ENCODE measurements at places on chromosomes 7 and 10.

- no peaks in the 10 kb centered on the region for H3K27me3 ChIP-seq
- H3K4me3 ChIP-seq: no peak overlapping the region
- DNase-seq: no peak
- H3K27ac ChIP-seq: no peak overlapping the region
Measured at GRCh38 chr7:99128076-99128950, 15.6 kb downstream of the SMURF1 start.

DNA sequence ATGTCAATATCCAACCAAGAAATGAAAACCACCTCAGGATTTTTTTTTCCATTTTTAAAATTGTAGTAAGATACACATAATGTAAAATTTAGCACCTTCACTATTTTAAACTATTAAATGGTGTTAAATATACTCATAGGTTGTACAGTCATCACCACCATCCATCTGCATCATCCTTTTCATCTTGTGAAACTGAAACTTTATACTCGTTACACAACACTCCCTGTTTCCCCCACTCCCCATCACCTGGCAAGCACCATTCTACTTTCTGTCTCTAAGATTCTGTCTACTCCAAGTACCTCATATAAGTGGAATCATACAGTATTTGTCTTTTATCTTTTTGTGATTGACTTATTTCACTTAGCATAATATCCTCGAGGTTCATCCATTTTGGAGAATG lies 335.2 kb upstream of the NPSR1 start:
- no peaks in the 10 kb centered on the region for H3K36me3 ChIP-seq
- no peak overlapping the region for H3K27ac ChIP-seq
- no peaks in the 10 kb centered on the region for H3K27me3 ChIP-seq
- 0 out of 2 replicates have a peak, but pooled peaks cover 6% of the 10 kb centered on the region for H3K4me1 ChIP-seq
- no peak overlapping the region for H3K4me3 ChIP-seq

DNA sequence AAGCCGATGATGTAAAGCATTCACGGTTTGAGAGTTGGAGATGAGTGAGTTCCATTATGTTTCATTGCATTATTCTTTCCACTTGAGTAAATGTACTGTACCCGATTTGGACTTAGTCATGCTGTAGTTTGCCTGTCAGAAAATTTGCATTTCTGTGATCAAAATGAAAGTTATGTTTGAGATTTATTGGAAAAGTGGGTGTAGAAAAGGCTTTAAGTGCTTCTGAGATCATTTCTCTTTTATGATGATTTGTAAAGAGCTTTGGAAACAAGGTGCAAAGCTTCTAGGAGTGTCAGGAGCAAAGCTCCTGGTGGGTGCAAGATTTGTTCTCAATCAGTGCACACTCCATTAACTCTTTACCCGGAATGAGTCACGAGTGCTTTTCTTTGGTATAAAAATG lies 204.1 kb upstream of the POM121L12 start:
- H3K36me3 ChIP-seq: no peaks in the 10 kb centered on the region
- no peak overlapping the region for H3K4me3 ChIP-seq
- no peaks in the 10 kb centered on the region for H3K27me3 ChIP-seq
- no peak overlapping the region for H3K27ac ChIP-seq

DNA sequence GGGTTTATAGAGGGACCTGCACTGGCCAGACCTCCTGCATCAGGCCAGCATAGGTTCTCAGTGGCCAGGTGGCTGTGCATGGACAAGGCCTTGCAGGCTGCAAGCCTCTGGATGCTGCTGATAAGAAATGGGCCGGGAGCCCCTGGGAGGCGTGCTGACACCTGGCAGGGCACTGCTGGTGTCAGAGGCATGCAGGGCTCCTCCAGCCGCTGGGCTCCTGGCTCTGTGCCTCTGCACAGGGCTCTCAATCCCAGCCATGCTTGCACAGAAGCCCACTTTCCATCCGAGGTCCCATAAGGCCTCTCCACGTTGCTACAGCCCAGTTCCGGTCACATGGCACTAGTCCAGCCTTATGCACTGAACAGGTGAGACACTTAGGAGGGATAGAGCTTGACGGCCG lies 27.3 kb downstream of the ANTXRL start:
- no peak overlapping the region for H3K4me3 ChIP-seq
- no peak overlapping the region for H3K27ac ChIP-seq
- peaks cover 35% of the 10 kb centered on the region for H3K27me3 ChIP-seq
- no peaks in the 10 kb centered on the region for H3K36me3 ChIP-seq
- no peaks in the 10 kb centered on the region for H3K4me1 ChIP-seq

DNA sequence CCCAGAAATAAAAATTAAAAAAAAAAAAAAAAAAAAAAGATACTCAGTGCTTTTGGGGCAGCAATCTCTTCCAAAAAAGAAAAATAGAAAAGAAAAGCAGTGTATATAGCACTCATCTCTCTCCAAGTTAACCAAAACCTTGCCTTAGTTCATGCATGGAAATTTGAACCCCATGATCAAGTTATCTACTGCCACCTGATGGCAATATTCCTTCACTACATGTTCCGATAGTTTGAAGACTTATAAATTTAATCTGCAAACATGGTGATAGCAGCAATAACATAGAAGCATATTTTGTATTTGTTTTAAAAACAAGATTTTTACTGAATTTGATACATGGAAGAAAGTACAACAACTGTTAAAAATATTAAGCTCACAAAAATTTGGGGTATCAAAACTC lies 48.6 kb upstream of the SLIT1 start:
- DNase-seq: peak; percentile 23

- H3K4me3 ChIP-seq: no peak overlapping the region
- H3K4me1 ChIP-seq: no peaks in the 10 kb centered on the region
- no peaks in the 10 kb centered on the region for H3K27me3 ChIP-seq
- no peak overlapping the region for H3K27ac ChIP-seq
- no peak for DNase-seq
Measured at GRCh38 chr7:41241641-41242040, 461.2 kb downstream of the INHBA start.

DNA sequence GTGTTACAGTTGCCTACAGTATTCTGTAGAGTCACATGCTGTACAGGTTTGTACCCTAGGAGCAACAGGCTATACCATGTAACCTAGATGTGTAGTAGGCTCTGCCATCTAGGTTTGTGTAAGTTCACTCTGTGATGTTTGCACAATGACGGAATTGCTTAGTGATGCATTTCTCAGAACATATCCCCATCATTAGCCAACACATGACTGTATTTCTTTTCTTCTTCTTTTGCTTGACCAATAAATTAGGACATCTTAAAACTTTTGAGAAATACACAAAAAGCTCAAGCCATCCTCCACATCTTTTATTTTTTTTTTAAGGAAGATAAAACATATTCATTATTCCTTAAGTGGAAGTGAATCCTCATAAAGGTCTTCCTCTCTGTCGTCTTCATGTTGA lies 5.4 kb upstream of the PFKFB3 start:
- H3K4me3 ChIP-seq: no peak overlapping the region
- H3K27ac ChIP-seq: no peak overlapping the region

GRCh38 chr10:119149729-119150128 lies 15.8 kb downstream of the SFXN4 start:
- H3K4me3 ChIP-seq: no peak overlapping the region
- no peak overlapping the region for H3K27ac ChIP-seq
- DNase-seq: no peak
- H3K4me1 ChIP-seq: no peaks in the 10 kb centered on the region
- H3K36me3 ChIP-seq: peaks cover 14% of the 10 kb centered on the region
- H3K27me3 ChIP-seq: no peaks in the 10 kb centered on the region

- DNase-seq: no peak
- no peaks in the 10 kb centered on the region for H3K4me1 ChIP-seq
- H3K36me3 ChIP-seq: no peaks in the 10 kb centered on the region
- H3K4me3 ChIP-seq: no peak overlapping the region
- no peak overlapping the region for H3K27ac ChIP-seq
Measured at GRCh38 chr10:132713421-132714095, 72.4 kb downstream of the NKX6-2 start.

DNA sequence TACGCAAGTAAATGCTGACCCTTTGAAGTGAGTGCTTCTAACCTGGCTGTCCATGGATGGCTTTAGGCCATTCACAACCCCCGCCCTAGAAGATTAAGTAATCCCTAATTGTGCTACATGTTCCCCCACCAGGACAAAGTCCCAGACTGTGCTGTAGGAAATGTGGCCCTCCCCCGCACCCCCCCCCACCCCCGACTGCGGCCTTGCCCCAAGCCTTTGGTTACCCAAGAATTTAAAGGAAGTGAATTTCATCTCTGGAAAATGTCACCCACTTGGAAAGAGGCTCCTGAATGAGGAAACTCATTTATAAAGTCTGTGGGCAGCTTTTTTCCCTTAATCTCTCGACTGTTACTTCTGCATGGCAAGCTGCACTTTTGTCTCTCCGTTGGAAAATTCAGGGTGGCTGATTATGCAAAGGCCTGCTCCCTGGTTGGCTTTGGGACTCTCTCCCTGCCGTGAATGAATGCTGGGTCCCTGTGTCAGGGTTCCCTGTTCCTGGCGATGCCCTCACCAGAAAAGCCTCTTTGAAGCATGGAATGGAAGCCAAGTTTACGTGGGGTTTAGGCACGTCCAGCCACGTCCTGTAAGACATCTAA lies 31.4 kb upstream of the AQP1 start:
- DNase-seq: no peak
- no peak overlapping the region for H3K4me3 ChIP-seq
- no peak overlapping the region for H3K27ac ChIP-seq
- no peaks in the 10 kb centered on the region for H3K4me1 ChIP-seq
- H3K27me3 ChIP-seq: no peaks in the 10 kb centered on the region

GRCh38 chr7:37341033-37341630 lies 107.5 kb downstream of the ELMO1 start:
- H3K27me3 ChIP-seq: no peaks in the 10 kb centered on the region
- no peak for DNase-seq
- no peak overlapping the region for H3K27ac ChIP-seq
- no peaks in the 10 kb centered on the region for H3K36me3 ChIP-seq
- H3K4me1 ChIP-seq: no peaks in the 10 kb centered on the region
- H3K4me3 ChIP-seq: no peak overlapping the region

GRCh38 chr7:64314566-64314965 lies 805 bp downstream of the ZNF736 start:
- H3K27ac ChIP-seq: no peak overlapping the region
- H3K4me1 ChIP-seq: no peaks in the 10 kb centered on the region
- DNase-seq: no peak
- H3K27me3 ChIP-seq: no peaks in the 10 kb centered on the region
- H3K4me3 ChIP-seq: no peak overlapping the region

- no peak for DNase-seq
- peaks cover 1% of the 10 kb centered on the region for H3K27me3 ChIP-seq
- no peak overlapping the region for H3K27ac ChIP-seq
- peaks cover 7% of the 10 kb centered on the region for H3K4me1 ChIP-seq
- H3K4me3 ChIP-seq: no peak overlapping the region
Measured at GRCh38 chr7:130299866-130300265, 6.9 kb downstream of the CPA4 start.

DNA sequence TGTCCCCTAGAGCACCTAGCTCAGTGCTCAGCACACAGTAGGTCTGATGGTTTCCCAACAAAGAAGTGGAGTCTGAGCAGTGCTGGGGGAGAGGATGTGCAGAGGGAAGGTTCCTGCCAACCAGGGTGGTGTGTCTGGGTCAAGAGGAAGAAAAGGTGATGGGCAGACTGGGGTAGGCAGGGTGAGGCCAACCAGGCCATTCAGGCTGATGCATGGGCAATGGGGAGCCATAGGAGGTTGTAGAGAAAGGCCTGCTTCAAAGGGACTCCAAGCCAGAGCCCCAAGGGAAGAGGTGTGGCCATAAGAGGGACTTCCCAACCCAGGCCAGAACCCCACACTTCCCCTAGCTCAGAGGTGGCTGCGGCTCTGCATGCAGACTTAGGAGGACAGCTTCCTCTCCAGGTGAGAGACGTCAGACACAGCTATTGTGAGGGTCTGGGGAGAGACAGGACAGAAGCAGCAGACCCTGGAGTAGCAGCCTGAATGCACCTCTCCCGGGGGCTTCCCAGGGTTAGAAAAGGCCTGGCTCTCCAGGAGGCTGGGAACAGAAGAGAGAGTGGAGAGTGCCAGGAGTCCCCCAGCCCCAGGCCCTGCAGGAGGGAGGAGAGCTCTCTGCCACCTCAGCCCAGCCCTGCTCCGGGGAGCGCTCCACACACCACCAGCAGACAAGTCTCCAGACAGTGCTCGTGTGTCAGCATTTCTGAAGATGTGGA lies 87.4 kb upstream of the ZMIZ1 start:
- no peak for DNase-seq
- H3K27ac ChIP-seq: no peak overlapping the region
- peaks cover 56% of the 10 kb centered on the region for H3K4me1 ChIP-seq
- H3K36me3 ChIP-seq: no peaks in the 10 kb centered on the region

GRCh38 chr7:32892521-32893206 lies 1.1 kb upstream of the KBTBD2 start:
- peaks cover 45% of the 10 kb centered on the region for H3K4me1 ChIP-seq
- H3K4me3 ChIP-seq: peak overlapping the region; percentile 65
- H3K27ac ChIP-seq: peak overlapping the region; percentile 86
- H3K27me3 ChIP-seq: no peaks in the 10 kb centered on the region

DNA sequence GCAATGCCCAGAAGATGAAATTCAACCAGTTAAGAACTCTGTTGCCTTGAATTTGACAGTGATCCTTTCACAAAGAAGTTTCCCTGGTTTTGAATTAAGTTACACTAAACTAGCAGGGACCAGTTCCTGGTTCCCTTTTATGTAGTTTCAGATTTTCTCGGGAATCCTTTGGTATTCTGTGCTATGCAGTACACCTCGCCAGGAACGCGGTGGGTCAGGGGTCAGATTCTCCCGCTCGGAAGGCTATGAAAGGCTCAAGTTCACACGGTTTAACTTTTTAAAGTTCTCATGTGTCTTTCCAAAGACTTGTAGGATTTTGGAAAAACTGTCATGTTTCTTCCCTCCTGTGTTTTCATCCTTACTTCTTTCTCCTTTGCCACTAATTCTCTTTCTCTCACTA lies 104.7 kb upstream of the PRR15 start:
- peaks cover 25% of the 10 kb centered on the region for H3K4me1 ChIP-seq
- DNase-seq: no peak
- H3K36me3 ChIP-seq: peaks cover 9% of the 10 kb centered on the region
- H3K4me3 ChIP-seq: no peak overlapping the region
- no peak overlapping the region for H3K27ac ChIP-seq

DNA sequence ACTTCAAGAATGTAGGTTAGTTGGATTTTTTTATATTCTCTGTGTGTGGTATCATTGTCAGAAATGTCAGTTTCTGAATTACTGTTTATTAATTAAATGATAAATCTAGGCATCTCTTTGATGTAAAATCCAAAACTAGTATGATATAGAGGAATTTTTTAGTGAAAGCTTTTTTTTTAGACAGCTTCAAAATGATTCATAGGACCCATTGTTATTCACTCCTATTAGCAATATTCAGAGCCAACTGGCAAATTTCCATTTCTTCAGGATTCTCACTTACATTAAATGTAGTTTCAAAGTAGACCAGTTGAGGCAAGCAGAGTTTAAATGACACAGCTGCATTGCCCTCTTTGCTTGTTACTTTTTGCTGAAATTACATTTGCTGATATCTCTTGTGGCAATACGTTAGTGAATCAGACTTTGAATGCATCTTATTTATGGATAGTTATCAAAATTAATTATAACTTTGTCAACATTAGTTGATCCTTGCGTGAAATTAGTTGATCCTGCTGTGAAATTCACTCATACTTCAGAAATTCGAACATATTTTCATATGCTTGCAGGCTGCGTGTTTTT lies 20.3 kb downstream of the ZNF277 start:
- peaks cover 33% of the 10 kb centered on the region for H3K4me1 ChIP-seq
- no peak overlapping the region for H3K4me3 ChIP-seq
- H3K27ac ChIP-seq: no peak overlapping the region
- no peaks in the 10 kb centered on the region for H3K36me3 ChIP-seq

GRCh38 chr10:77877441-77878344 lies 48.9 kb downstream of the DLG5 start:
- H3K4me1 ChIP-seq: peaks cover 62% of the 10 kb centered on the region
- H3K27ac ChIP-seq: no peak overlapping the region
- H3K4me3 ChIP-seq: no peak overlapping the region
- H3K36me3 ChIP-seq: no peaks in the 10 kb centered on the region
- no peak for DNase-seq

- H3K4me3 ChIP-seq: peak overlapping the region; percentile 79
- H3K36me3 ChIP-seq: peaks cover 36% of the 10 kb centered on the region
- peak; percentile 90 for DNase-seq
- peaks cover 51% of the 10 kb centered on the region for H3K4me1 ChIP-seq
Measured at GRCh38 chr7:194252-195009, 2.1 kb downstream of the FAM20C start.
